ENCODE measurements at places on chromosomes 5 and 9.

DNA sequence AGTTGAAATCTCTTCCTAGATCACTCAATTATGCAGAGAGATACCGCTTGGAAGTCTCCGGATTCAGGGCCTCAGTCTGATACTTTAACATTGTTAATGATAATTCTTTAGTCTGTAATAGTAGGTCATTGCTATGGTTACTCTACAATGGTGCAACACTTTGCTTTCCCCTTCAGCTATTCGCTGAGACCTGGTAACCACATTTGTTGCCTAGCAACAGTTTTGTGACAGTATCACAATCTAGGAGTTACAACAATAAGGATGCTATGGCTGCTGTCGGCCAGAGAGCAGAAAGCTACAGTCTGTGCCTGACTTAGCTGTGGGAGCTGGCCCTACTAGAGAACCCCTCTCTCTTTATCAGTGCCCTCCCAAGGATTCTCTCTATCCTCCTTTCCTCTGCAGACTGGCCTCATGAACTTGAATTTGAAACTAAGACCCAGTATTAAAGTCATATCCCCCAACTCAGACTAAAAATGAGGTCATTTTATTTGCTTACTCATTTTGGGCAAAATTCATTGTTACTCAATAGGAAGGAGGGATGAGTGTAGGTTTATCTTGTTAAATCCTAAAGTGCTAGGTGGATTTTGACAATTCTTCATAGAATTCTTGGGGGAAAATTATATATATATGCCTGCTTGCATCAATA lies 39.3 kb downstream of the NR2F1 start:
- no peak for DNase-seq

DNA sequence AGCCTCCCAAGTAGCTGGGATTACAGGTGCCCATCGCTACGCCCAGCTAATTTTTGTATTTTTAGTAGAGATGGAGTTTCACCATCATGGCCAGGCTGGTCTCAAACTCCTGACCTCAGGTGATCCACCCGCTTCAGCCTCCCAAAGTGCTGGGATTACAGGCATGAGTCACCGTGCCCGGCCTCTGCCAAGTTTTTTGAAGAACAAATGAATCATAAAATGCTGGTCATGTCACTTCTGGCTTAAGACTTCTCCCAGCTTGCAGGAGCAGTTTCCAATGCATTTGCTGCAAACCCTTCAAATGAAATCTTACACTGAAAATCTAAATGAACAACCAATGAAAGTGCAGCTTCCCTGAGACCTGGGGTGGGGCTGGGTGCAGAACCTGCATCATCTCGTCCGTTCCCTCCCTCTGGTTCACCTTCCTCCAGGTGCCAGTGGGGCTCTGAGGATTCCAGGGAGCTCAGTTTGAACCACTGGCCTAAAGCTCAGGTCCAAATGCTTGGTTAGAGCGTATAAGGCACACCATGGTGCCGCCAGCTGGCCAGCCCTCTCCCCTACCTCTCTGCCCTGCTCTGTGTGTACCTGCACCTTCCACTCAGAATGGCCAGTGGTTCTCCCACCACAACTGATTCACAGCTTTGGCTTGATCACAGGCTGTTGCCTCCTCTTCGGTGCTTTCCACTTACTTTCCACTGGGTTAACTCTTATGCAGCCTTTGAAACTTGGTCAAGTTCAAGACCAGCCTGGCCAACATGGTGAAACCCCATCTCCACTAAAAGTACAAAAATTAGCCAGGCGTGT lies 39.8 kb upstream of the FUBP3 start:
- no peak for DNase-seq

- DNase-seq: peak; percentile 13
These were observed 77.9 kb downstream of the HMCN2 start for GRCh38 chr9:130343445-130343918.

DNA sequence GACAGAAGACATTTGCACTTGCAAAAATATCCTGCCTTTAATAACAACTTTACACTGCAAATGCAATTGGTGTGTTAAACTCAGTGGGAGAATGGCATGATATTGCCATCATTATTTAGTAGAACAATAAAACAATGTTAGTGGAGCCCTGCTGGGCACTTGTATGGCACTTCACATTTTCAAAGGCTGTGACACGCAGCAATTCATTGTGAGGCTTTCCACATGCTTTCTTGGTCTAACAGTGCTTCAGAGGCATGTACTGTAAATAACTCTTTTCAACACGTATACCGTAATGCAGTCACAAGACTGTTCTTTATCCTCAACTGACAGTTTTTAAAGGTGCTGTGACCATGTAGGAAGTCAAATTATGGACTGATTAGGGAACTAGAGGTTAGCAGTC lies 155.5 kb upstream of the EPB41L4A start:
- no peak for DNase-seq

DNA sequence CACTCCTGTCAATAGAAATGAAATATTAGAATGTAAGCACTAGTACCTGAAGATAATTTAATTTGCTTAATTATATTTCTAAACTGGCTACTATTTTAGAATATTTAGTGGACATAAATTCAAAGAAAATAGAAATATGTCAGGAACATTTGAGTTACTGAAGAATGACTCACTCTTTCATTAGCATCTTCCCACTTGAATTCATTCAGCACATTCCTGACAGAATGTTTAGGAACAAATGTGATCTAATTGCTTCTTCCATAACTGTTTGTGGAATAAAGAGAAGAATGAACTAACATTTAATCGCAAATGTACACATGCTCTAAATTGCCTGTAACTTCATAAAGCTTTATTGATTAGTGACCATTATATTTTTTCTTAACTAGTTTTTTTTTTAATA lies 306.2 kb upstream of the ADAMTSL1 start:
- no peak for DNase-seq

- DNase-seq: peak; percentile 11
These were observed 33.9 kb downstream of the TRIP13 start for GRCh38 chr5:926417-927171.
